ENCODE measurements at places on chromosomes 12 and 14.

DNA sequence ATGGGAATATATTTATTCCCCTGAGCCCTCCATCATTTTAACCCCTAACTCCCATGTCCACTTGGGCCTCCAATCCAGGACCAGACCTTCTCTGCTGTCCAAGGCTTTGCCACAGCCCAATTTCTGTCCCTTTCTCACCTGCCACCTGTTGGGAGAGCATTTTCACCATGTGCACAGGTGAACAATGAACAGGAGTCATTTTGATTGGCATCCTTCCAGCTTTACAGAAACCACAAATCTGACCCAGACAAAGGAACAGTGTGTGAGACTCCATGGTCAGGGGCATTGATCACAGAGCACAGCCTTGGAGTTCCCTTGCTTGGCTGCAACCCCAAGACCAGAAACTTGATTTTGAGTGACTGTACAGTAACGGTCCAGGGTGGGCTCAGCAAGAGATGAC, 91.9 kb downstream of the CRACR2A start:
- peak; percentile 62 for DNase-seq

GRCh38 chr14:37816743-37817295, 221.4 kb downstream of the TTC6 start:
- DNase-seq, result no peak

- no peak for DNase-seq
Measured at GRCh38 chr14:55681096-55681495, 101.1 kb downstream of the KTN1 start.

GRCh38 chr14:29637411-29637810, 290.2 kb downstream of the PRKD1 start:
- DNase-seq, result peak; percentile 4

DNA sequence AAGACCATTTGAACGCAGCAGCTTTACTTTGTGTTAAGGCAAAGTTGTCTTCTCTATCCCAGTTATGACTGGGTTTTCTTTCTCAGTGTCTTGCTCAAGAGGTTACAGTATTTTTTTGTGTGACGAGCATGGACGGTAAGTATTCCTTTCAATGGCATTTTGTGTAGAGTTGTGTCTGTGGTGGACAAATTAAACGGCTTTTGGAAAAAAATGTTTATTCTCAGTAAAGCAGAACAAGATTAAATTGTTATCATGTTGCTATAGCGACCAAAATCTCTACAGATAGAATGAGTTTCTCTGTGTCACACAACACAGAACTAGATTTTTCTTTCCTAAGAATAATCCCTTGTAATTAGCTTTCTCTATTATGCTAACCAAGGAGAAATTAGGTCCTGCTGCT, 417.1 kb downstream of the AEBP2 start:
- no peak for DNase-seq

DNA sequence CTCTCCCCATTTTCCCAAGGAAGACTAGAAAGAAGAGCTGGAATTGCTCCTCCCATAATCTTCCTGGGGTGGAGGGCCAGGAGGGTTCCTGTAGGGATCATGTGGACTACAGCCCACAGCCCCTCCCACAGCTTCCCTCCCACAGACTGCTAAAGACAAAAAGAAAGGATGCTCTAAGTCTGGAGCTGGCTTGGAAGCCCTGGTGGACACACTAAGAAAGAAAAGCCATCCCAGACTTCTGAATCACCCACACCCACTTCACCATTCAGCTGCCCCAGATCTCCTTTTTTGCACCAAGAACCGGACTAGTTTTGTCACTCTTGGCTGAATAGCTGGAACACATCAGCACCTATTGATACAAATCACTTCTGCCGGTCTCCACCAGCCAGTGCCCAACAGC, 56.8 kb upstream of the PLXNC1 start:
- no peak for DNase-seq

- DNase-seq, result no peak
Measured at GRCh38 chr12:102659200-102659911, 179.0 kb upstream of the IGF1 start.

DNA sequence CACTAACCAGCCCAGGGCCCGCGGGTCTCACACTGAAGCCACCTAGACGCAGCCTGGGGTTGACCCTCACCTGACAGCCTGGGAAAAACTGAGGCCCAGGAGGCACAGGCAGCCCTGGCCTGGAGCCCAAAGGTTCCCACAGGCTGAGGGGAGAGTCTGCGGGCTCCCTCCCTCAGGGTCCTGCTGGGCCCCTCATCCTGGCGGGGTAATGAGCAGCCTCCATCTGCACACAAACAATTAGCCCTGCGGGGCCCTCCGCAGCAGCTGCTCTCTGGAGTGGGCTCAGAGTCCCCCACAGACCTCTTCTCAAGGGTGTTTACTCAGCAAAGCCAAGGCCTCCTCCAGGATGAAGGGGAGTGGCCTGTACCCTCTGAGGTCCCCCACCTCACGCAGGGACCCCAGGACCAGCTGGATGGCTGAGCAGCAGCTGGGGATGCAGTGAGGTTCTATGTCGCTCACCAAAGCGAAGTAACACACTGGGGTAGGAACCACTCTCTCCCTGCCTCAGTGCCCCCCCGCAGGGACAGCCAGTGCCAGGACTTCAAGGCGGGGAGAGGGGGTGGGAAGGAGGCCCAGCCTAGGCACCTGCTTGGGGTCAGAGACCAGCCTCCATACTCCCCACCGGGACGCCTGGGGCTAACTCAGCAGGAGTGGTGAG, 7.3 kb downstream of the AKT1 start:
- peak; percentile 98 for DNase-seq

DNA sequence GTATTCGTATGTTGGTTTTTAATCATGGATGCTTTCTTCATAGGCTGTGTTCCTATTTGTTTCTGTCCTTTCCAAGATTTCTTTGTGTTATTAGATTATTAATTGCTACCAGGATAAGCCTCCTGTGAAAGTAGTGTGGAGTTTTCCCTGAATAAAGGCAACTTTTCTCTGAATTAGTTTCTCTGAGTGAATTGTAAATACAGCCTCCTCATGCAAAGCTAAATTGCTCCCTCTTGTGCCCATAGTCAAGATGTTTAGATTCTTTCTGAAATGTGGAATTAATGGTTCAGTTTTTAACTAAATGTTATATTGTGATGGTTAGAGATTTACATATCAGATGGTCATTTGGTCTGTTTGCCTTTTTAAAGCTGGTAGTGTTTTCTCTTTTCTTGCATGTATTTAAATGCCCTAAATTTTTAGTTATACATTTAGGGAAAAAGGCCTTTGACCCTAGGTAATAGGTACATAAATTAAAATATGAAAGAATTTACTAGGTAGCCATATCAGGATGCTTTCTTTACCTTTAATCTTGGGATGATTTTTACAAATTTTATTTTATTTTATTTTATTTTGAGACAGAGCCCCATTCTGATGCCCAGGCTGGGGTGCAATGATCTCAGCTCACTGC, 8.9 kb downstream of the APAF1 start:
- DNase-seq, result peak; percentile 61

DNA sequence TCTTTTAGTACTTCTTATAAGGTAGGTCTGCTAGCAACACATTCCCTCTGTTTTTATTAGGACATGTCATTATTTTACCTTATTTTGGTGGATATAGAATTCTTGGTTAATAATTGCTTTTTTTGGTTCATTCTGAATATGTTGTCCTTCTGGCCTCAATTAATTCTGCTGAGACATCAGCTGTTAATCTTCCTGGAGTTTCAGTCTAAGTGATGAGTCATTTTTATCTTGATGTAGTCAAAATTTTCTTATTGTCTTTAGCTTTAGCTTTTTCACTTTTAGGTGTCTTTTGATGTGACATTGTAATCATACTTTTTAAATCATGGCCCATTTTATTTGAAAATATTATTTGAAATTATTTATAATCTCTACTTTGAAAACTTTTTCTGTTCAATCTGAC, 104.9 kb upstream of the PMCH start:
- no peak for DNase-seq

- no peak for DNase-seq
Measured at GRCh38 chr12:24770334-24770733, 178.6 kb downstream of the BCAT1 start.
